ENCODE measurements at places on chromosomes 5 and 9.

GRCh38 chr5:42593591-42593990 is 163.0 kb upstream of the CCDC152 start:
- no peak for DNase-seq

- no peak for DNase-seq
These were observed 40.9 kb upstream of the RXRA start for GRCh38 chr9:134285215-134285845.

GRCh38 chr5:104909803-104910202 is 1347.2 kb upstream of the NUDT12 start:
- DNase-seq, result no peak

GRCh38 chr5:132099905-132100304 is 26.3 kb downstream of the CSF2 start:
- DNase-seq, result no peak

DNA sequence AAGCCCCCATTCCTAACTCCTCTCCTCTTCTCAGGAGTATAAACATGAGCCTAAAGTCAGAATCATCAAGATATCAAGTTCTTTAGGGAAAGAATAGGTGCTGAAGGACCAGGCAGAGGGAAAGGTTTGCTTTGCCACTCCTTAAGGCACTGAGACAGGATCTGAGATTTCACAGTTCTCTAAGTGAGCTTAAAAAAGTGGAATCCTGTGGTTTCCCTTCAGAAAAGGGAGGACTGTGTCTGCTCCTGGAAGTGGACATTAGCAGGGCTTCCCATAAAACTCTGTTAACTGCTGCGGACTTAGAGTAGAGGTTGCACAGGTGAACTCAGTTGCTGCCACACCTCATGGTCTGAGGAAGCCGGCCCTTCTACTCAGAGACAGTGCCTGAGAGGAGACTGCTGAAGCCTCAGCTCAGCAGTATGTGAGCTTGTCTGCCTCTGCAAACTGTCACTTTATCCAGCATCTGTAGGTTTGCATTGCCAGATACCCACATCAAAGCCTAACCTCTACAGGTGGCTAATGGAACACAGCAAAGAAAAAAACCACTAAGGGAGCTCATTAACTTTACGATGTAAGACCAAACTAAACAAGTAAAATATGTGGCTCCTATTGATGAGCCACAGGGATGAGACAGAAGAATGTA is 42.9 kb downstream of the RIC1 start:
- no peak for DNase-seq

GRCh38 chr5:159207686-159208513 is 1.5 kb downstream of the RNF145 start:
- peak; percentile 66 for DNase-seq

DNA sequence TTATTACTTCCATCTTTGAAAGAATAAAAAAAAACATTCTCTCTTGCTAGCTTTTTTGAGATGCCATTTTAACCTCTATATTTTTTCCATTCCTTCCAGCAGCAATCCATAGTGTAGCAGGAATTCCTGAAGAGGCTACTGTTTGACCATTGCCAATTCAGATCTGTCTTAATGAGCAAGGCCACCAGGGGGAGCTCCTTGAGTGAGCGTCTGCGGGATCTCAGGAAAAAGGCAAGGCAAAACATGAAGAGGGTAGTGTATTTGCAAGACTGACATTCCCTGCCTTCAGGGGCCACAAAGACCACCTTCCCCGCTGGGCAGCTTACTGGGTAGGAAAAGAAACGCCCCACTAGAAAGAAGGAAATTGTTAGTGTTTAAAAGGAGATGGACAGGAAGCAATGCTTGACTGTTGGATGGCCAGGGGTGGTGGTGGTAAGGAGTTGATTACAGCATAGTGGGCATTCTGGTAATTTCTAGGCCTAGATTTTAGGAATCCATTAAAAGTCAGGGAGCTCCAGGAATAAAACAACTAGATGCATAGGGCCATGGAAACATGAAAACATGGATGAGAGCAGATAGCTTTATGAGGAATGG is 206.6 kb upstream of the HAPLN1 start:
- DNase-seq, result no peak

- DNase-seq, result no peak
These were observed 145.3 kb upstream of the ADCY2 start for GRCh38 chr5:7250611-7251010.

DNA sequence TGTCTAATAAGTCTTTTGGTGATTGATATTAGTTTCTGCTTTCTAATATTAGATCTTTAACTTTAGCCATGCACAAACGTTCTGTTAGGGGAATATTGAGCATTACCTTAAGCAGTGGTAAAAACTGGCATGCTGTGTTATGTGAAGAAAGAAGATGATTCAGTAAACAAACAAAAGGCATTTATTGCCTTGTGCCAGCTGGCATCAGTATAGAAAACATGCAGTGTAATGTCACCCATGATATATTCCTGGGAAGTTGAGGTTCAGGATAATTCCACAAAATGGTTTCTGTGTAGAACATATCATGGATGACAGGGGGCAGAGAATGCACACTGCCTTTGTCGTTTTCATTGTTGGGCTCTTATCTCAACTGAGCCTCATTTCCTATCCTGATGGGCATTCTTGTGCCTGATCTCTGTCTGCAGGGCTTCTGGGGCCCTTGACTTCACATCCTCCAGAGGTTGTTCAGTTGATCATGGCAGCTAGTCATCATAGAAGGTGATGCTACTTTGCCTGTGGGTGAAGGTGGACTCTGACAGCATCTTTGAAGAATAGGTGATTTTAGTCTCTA is 24.2 kb downstream of the LRRTM2 start:
- DNase-seq, result no peak

- DNase-seq, result no peak
These were observed 396.5 kb downstream of the ANXA1 start for GRCh38 chr9:73548201-73548600.

GRCh38 chr5:14572836-14573235 is 8.8 kb upstream of the OTULINL start:
- no peak for DNase-seq

DNA sequence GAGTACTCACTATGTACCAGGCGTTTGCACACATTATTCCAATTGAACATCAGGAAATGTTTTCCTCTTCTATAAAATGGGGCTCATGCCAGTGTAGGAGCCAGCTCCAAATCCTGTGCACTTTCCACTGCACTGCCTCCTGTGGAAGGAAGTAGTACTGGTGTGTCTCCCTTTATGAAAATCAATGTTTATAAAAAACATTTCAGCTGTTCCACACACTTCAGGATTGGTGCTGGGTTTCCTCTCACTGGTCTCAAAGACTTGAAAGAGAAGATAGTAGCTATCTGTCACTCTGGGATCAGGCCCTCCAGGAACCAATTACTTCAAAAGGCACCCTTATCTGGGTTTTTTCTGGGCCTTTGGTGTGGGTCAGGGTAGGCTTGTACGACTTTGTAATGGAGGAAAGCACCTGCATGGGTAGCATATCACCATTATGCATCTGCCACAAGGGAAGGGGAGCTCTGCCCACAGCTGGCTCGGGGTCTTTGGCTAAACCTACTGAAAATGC is 32.5 kb downstream of the RAB14 start:
- no peak for DNase-seq

- no peak for DNase-seq
These were observed 18.1 kb downstream of the IRF1 start for GRCh38 chr5:132472431-132472830.

GRCh38 chr5:59173578-59173977 is 590.7 kb downstream of the RAB3C start:
- no peak for DNase-seq

DNA sequence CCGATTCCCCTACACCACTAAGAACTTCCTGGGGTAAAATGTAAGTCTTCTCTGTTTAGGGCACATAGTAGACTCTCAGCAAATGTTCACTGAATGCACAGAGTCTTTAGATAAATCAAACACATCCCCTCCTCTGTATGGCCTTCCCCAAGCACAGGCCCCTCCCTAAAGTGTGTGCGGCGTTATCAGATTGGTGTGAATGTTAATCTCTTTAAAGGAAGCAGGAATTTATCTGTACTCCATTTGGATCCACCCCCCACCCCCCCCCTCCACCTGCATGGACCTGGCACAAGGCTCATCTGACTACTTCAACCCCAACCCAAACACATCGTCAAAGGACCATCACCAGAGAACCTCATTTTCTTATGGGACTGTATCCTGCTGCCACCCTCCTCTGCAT is 6.3 kb downstream of the PCDH1 start:
- no peak for DNase-seq

DNA sequence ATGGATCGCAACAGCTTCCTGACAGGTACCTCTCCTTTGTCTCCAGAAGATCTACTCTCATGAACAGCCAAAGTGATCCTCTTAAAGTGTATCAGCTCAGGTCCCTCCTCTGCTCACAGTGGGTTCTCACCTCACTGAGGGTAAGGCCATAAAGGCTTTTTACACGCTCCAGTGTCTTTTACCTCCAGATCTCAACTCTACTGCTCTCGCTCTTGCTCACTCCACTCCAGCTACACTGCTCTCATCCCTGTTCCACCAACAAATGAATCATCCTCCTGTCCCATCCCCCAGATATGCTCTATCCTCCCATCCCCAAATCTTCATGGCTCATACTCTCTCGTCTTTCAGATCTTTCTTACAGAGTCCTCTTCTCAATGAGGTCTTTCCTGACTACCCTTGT is 248.6 kb upstream of the EFNA5 start:
- DNase-seq, result no peak

GRCh38 chr5:139481122-139481533 is 1.4 kb downstream of the STING1 start:
- no peak for DNase-seq

DNA sequence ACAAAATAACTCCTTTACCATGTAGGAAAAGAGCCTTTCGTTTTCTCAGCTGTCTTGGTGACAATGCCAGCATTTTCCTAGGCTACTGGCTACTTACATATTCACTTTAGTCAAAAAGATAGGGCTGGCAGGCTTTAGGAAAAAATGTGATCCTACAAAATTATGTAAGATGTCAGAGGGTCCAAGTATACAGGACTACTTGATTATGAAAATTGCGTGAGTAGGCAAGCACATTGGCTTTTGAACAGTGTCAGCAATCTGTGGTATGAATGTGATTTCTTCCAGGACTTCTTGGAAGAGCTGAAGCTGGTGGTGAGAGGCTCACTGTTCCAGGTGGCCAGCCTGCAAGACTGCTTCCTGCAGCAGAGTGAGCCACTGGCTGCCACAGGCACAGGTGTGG is 22.8 kb downstream of the THBS4 start:
- DNase-seq, result no peak

DNA sequence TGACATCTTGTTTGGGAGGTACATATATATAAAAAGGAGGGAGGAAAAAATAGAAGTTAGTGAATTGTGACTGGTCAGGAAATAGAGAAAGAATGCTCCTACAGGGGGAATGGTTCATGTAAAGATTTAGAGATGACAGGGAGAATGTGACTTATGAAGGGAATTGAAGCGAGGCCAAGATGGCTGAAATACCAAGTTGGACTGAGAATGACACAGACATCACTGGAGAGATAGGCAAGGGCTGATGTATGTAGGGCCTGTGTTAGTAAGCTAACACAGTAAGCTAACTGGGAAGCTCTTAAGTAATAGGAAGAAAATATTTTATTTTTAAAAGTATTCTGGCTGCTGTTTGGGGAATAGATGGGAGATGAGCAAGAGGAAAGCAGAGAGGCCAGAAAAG is 286.3 kb downstream of the NNT start:
- no peak for DNase-seq

- DNase-seq, result no peak
These were observed 234.9 kb upstream of the DAP start for GRCh38 chr5:10995891-10996290.

DNA sequence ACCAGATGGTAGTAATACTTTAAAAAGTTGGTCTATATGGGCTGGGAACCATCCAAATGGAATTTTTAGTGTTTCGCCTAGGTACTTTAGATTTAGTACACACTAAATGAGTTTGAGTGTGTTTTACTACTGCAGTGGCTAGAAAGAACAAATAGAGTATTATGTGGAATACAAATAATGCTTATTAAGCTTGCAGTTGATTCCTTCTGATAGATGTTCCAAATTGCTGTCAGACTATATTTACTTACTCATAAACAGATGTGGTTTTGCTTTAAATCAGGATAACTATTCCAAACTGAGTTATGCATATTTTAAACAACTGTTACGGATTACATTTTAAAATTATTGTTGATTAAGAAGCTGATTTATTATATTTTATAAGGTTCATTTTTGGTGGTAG is 103.3 kb downstream of the ZSWIM6 start:
- no peak for DNase-seq

GRCh38 chr5:145010834-145011233 is 824.3 kb downstream of the PRELID2 start:
- no peak for DNase-seq

DNA sequence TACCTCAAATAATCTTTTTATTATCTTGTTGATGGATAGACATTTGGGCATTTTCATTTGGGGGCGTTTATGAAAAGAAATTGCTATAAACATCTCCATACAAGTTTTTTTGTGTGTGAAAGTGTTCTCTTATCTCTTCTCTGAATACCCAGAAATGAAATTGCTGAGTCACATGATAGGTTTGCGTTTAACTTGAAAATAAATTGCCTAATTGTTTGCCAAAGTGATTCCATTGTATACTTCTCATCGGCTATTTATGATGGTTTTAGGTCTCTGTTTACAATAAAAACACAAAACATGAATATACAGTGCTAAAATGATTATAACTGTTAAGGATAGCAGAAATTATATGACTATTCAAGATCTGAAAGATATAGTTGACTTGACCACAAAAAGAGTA is 361.7 kb downstream of the TAF11L14 start:
- DNase-seq, result no peak

DNA sequence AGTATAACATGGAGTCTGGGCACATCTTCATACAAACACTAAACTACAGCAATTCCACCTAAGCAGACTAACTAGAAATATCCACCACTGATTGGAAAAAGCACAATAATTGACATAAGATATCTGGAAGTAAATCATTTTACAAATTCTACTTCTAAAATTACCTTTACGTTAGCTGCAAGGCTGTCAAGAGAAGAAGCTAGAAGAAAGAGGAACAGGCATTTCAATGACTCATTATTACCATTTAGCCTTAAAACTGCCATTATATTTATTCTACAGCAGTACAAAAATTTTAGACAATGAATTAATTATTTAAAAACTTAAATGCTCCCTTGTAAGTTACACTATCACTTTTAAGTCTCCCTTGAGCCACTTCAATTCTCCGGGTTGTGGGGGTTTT is 43.4 kb upstream of the PLPP6 start:
- no peak for DNase-seq

GRCh38 chr9:129575818-129576217 is 45.1 kb downstream of the C9orf50 start:
- no peak for DNase-seq

GRCh38 chr5:59543821-59544442 is 349.6 kb downstream of the PDE4D start:
- DNase-seq, result no peak

DNA sequence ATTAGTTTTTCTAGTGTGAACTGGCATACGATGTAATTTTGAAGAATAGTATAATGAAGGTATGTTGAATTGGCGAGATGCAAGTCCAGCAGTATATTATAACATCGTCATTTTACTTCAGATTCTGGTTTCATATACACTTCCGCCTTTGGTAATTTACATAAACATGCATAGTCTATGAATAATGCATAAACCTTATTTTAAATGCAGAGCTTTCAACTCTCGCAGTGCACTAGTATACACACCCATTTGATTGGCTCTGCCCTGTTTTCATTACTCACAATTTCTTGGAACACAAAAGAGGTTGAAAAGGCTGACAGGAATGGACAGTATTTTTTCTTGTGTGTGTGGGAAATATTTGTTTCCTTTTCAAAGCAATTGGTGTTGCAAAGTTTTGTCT is 128.9 kb upstream of the CCNH start:
- no peak for DNase-seq
